ENCODE measurements at places on chromosomes 6 and 20.

DNA sequence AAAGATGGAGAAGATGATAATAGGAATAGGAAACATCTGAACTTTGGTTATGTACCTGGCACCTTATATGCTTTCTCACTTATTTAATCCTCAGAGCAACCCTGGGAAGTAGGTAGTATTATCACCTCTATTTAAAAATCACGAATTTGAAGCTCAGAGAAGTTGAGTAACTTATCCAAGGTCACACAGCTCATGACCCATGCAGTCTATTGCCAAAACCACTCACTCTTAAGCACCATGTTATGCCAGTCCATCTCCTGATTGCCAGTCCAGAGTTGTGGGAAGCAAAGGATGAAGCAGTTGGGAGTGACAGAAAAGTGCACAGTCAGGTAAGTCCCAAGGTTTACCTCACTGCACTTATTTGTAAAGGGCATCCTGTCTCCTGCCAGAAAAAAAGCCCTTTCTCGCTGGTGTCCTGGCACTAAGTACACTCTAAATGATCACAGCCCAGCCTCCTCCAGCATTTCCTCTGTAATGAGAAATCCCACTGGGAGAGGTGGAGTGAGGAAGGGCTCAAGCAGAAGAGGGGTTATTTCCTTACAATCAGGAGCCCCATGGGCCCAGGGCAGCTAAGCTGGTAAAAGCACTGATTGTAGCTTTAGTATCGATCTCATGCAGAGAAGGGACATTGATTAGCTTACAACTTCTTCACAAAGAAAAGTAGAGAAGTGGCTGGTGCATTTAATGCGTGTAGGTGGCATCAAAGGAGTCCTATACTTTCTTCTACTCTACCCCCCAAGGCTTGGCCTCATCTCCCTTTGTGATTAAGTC, 21.3 kb upstream of the SCGN start:
- DNase-seq, result no peak

GRCh38 chr20:62048821-62049291, 16.8 kb downstream of the TAF4 start:
- DNase-seq, result no peak

DNA sequence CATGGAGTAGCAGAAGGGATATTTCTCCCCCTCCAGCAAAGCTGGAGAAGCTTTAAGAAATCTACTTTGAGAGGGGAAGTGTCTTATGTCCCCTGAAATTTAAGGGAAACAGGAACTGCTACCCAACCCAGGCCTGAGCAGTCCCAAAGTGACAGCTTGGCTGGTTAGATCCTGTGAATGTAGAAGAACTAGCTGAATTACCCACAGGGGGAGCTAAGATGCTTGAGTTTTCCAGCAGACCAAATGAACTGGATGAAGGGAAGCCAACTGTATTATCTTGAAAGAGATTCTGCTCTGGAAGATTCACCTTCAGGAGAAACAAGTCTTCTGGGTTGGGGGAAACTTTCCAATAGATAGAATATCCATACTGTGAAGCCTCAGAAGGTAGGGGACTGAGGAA, 303.3 kb upstream of the MMS22L start:
- peak; percentile 27 for DNase-seq

GRCh38 chr6:4017058-4017739, 61.7 kb downstream of the FAM217A start:
- no peak for DNase-seq

GRCh38 chr6:127085181-127085580, 33.3 kb upstream of the RSPO3 start:
- no peak for DNase-seq

All from hepatocyte (in vitro differentiated cells).